CD4-positive, CD25-positive, alpha-beta regulatory T cell (primary cell): ENCODE measurements at places on chromosomes 2 and 18. TPM values are rescaled to one million over a fixed set of nuclear protein-coding genes. Genes with fewer than 3 reads are reported as not detected.
A peak's percentile ranks its signal among the peaks of the same experiment; 100 is the strongest.

DNA sequence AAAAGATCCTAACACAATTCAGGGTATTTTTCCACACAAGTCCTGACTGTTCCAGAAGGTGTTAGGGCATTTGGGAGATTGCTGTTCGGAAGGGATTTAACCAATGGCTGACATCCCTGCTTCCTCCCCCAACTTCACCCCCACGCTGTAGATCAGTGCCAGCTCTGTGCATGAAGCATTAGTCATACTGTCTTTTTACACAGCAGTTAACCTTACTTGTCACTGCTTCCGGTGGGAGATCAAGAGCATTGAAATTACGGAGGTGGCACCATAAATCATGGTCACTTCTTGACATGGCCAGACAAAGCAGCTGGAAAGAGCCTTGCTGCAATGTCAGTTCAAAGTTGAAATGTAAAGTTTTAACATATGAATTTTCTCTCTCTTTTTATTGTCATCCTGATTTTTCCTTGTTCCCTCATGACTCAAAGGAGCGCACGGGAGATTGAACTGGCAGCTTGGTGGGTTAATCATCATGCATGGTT lies 70.2 kb downstream of the HRH4 start:
- H3K4me1 ChIP-seq = no peaks in the 10 kb centered on the region
- H3K27ac ChIP-seq = no peak overlapping the region
- no peak for DNase-seq
- peaks cover 14% of the 10 kb centered on the region for H3K27me3 ChIP-seq
- no peak overlapping the region for H3K4me3 ChIP-seq

DNA sequence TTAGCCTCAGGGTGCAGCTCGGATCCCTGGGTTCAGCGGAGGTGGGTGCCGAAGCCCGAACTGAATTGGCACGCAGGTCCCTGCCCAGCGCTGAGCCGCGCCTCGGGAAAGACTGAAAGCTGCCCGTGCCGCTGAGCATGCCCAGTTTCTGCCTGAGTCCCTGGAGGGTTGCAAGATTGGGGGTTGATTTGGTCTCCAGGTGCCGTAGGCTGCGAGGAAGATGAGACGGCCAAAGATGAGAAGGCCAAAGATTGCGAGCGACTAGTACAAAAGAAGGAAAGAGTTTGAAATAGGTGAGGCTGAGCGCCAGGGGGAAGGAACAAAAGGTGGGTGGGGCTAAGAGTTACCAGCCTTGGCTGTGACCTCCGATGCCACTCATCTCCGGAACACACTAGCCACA lies 852 bp upstream of the KCNH7 start:
- H3K27ac ChIP-seq = no peak overlapping the region
- H3K4me3 ChIP-seq = no peak overlapping the region
- no peaks in the 10 kb centered on the region for H3K36me3 ChIP-seq
- H3K4me1 ChIP-seq = no peaks in the 10 kb centered on the region
- no peaks in the 10 kb centered on the region for H3K27me3 ChIP-seq

- no peaks in the 10 kb centered on the region for H3K27me3 ChIP-seq
- no peaks in the 10 kb centered on the region for H3K36me3 ChIP-seq
- peak overlapping the region; percentile 75 for H3K27ac ChIP-seq
- H3K4me1 ChIP-seq = peaks cover 73% of the 10 kb centered on the region
- peak; percentile 36 for DNase-seq
Observed at GRCh38 chr2:195533771-195534642, 123.0 kb upstream of the SLC39A10 start.

DNA sequence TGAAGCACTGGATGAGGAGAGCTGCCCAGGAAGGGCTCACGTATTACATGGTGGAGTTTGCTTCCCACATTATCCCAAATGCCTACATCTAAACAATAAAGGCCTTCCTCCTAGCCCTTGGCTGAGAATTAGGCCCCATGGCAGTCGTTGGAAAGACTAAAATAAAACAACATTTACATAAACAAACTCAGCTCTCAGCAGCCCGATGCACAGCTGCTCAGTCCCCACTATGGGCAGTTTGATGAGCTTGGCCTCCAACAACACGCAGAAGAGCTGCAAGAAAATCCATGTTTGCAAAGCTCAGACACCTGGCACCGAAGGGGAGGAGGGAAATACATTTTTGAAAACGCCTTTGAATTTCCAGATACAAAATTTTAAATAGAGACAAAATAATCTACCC lies 352.4 kb downstream of the EIPR1 start:
- H3K4me1 ChIP-seq = no peaks in the 10 kb centered on the region
- no peak overlapping the region for H3K27ac ChIP-seq
- H3K36me3 ChIP-seq = no peaks in the 10 kb centered on the region
- H3K27me3 ChIP-seq = no peaks in the 10 kb centered on the region
- no peak overlapping the region for H3K4me3 ChIP-seq
- no peak for DNase-seq

- H3K27me3 ChIP-seq = no peaks in the 10 kb centered on the region
- H3K36me3 ChIP-seq = no peaks in the 10 kb centered on the region
- H3K4me3 ChIP-seq = no peak overlapping the region
- no peak overlapping the region for H3K27ac ChIP-seq
- DNase-seq = no peak
Observed at GRCh38 chr2:9778471-9779316, 64.6 kb upstream of the TAF1B start.

DNA sequence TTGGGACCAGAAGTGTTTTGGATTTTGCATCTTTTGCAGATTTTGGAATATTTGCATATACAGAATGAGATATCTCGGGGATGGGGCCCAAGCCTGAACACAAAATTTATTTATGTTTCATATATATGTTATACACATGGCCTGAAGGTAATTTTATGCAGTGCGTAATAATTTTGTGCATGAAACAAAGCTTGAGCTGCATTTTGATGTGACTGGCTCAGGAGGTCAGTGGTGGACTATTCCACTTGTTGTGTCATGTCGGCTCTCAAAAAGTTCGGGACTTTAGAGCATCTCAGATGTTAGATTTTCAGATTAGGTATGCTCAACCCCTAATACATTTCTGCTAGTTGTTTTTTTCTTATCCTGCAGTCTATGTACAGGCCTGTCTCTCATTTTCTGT lies 145.4 kb downstream of the FAM210A start:
- no peaks in the 10 kb centered on the region for H3K27me3 ChIP-seq
- peaks cover 38% of the 10 kb centered on the region for H3K4me1 ChIP-seq
- DNase-seq = no peak
- H3K4me3 ChIP-seq = no peak overlapping the region

- DNase-seq = no peak
- H3K27me3 ChIP-seq = peaks cover 1% of the 10 kb centered on the region
- no peak overlapping the region for H3K4me3 ChIP-seq
- H3K27ac ChIP-seq = no peak overlapping the region
- H3K4me1 ChIP-seq = no peaks in the 10 kb centered on the region
Observed at GRCh38 chr2:177669625-177670330, 277.2 kb downstream of the AGPS start.

GRCh38 chr2:234913208-234913626 lies 38.6 kb upstream of the SH3BP4 start:
- no peak overlapping the region for H3K27ac ChIP-seq
- H3K36me3 ChIP-seq = no peaks in the 10 kb centered on the region
- peaks cover 1% of the 10 kb centered on the region for H3K27me3 ChIP-seq
- no peak for DNase-seq

GRCh38 chr18:35277633-35278032 lies 12.4 kb downstream of the ZSCAN30 start:
- peak overlapping the region; percentile 17 for H3K4me3 ChIP-seq
- no peak overlapping the region for H3K27ac ChIP-seq
- H3K27me3 ChIP-seq = no peaks in the 10 kb centered on the region
- DNase-seq = no peak

DNA sequence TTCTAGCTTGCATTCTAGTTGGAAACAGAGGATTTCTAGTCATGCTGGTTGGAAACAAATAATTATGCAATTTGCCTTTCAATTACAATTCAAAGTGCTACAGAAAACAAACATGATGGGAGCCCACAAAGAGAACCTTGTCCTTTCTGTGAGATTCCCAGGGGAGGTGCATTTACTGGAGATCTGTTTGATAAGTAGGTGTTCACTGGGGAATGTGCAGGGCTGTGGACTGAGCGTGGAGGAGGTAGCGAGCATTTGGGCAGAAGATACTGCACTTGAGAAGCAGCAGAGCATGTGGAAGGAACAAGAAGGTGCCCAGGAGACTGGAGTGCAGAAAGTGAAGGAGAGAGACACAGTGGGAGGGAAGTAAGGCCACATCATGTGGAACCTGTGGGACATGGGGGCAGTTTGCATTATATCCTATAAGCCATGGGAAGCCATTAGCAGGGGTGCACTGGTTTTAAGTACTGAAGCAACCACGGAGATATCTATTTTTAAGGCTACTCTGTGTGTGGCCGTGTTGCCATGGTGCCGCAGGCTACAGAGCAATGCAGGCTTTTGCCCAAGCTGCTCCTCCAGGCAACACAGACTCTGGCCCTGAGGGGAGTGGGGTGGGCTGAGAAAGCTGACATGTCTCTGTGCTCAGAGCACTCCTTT lies 154.0 kb downstream of the ANTXR1 start:
- H3K4me3 ChIP-seq = no peak overlapping the region
- DNase-seq = no peak
- H3K36me3 ChIP-seq = no peaks in the 10 kb centered on the region
- H3K27me3 ChIP-seq = peaks cover 10% of the 10 kb centered on the region
- H3K4me1 ChIP-seq = no peaks in the 10 kb centered on the region

- no peak for DNase-seq
- H3K36me3 ChIP-seq = no peaks in the 10 kb centered on the region
- no peak within 1 kb of the TSS for H3K4me3 ChIP-seq
- H3K27me3 ChIP-seq = no peaks in the 10 kb centered on the region
- H3K4me1 ChIP-seq = no peaks in the 10 kb centered on the region
- H3K27ac ChIP-seq = no peak within 1 kb of the TSS
Observed at GRCh38 chr18:60372596-60372995, at the start of gene MC4R. TSS of gene MC4R (minus strand) at chr18:60372775. CDS start at chr18:60372349, 426 bp downstream.

- no peak overlapping the region for H3K4me3 ChIP-seq
- H3K27ac ChIP-seq = no peak overlapping the region
- no peaks in the 10 kb centered on the region for H3K27me3 ChIP-seq
- no peak for DNase-seq
Observed at GRCh38 chr18:76558881-76559667, 64.0 kb upstream of the ZNF516 start.

DNA sequence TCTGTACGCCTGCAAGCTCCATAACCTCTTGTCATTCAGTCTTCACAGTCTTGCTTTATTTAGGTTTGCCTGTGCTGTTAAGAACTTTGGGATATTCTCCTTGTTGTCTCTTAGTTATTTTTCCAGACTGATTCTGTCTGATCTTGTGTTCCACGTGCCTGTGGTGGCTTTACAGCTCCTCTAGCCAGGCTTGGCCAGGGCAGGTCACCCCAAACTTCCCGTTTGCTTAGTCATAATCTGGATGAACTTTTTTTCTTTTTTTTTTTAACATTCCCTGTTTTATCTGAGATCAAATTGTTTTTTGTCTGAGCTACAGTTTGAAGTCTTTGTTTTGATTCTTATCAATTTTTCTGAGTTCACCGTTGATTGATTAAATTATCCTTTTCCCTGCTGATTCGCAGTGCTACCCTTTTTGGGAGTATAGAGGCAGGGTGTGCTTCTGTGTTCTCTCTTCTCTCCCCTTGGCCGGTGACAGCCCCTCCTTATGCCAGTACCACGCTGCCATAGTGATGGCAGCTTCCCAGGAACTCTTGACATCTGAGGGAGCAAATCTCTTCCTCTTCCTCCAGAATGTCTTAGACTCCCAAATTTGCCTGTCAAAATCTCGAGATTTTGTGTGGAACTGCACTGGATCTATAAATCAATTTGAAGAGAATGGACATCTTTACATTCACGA lies 2.5 kb downstream of the SP100 start:
- H3K4me3 ChIP-seq = peak overlapping the region; percentile 100
- peaks cover 21% of the 10 kb centered on the region for H3K36me3 ChIP-seq
- H3K4me1 ChIP-seq = peaks cover 93% of the 10 kb centered on the region
- H3K27me3 ChIP-seq = no peaks in the 10 kb centered on the region
- H3K27ac ChIP-seq = peak overlapping the region; percentile 94

- no peaks in the 10 kb centered on the region for H3K4me1 ChIP-seq
- peaks cover 14% of the 10 kb centered on the region for H3K36me3 ChIP-seq
- no peak overlapping the region for H3K4me3 ChIP-seq
- no peaks in the 10 kb centered on the region for H3K27me3 ChIP-seq
- no peak for DNase-seq
Observed at GRCh38 chr2:73561422-73561821, 80.8 kb downstream of the NAT8 start.

DNA sequence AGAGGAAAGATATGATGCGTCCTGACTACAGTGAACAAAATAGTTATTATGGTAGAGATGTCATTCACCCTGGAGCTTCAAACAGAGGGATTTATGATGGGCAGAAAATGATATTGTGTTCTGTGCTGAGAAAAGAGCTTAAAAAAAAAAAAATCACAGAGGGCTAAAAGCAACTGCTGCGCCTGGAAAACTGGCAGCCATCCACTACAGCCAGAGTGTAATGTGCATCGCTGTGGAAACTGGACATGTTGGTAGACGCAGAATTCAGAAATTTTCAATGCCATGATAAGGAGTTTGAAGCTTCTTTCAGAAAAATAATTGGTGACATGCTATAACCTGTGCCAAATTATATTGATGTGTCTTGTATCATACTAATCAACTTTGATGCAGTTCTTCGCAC lies 122.9 kb upstream of the SOX11 start:
- H3K27me3 ChIP-seq = no peaks in the 10 kb centered on the region
- H3K4me1 ChIP-seq = no peaks in the 10 kb centered on the region
- no peak for DNase-seq
- H3K4me3 ChIP-seq = no peak overlapping the region
- no peak overlapping the region for H3K27ac ChIP-seq

DNA sequence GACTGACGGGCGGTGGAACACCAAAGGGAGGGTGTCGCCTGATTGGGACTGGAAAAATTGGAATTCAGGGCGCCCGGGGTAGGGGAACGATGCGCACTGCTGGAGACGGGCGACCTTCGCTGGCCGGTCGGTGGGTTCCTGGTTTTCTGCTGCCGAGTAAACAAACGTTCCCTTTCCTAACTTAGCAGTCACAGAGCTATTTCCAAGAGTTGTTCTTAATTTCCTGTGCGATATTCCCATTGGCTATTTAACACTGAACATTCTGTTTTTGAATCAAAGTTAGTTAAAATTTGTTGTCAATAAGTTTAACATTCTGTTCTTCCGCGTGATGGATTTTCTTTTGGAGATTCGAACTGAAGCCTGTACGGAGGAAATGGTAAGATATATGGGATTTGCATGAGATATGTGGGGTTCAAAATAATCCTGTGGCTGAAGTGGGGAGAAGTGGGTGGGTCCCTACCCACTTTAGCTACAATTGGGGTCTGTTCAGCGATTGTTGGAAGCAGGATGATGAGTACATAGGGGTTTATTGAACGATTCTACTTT lies 862 bp downstream of the C18orf54 start:
- H3K4me3 ChIP-seq = peak overlapping the region; percentile 91
- H3K27ac ChIP-seq = peak overlapping the region; percentile 78
- H3K27me3 ChIP-seq = no peaks in the 10 kb centered on the region
- peaks cover 16% of the 10 kb centered on the region for H3K4me1 ChIP-seq

Gene UGT1A4
- polyA plus RNA-seq = not detected

Gene LYG2
- polyA plus RNA-seq = not detected

Gene POTEJ
- not detected for polyA plus RNA-seq

Gene ERBB4
- polyA plus RNA-seq = not detected

Gene CFC1
- not detected for polyA plus RNA-seq

Gene GCKR
- polyA plus RNA-seq = not detected

Gene ATP6V1B1
- polyA plus RNA-seq = not detected

Gene TIMM21
- polyA plus RNA-seq = 8.8 TPM

Gene EVA1A
- polyA plus RNA-seq = not detected

Gene AMMECR1L
- polyA plus RNA-seq = 8.5 TPM

Gene STARD7
- 198 TPM for polyA plus RNA-seq

Gene DPP10
- not detected for polyA plus RNA-seq

Gene ZBTB14
- polyA plus RNA-seq = 22.3 TPM

Gene HPCAL1
- 80.6 TPM for polyA plus RNA-seq

Gene NPPC
- not detected for polyA plus RNA-seq

Gene GALR1
- polyA plus RNA-seq = not detected

Gene POTEI
- not detected for polyA plus RNA-seq

Gene LRRC30
- not detected for polyA plus RNA-seq

Gene FHOD3
- polyA plus RNA-seq = not detected

Gene SKOR2
- not detected for polyA plus RNA-seq
